ENCODE measurements at places on chromosomes 3 and 15.

DNA sequence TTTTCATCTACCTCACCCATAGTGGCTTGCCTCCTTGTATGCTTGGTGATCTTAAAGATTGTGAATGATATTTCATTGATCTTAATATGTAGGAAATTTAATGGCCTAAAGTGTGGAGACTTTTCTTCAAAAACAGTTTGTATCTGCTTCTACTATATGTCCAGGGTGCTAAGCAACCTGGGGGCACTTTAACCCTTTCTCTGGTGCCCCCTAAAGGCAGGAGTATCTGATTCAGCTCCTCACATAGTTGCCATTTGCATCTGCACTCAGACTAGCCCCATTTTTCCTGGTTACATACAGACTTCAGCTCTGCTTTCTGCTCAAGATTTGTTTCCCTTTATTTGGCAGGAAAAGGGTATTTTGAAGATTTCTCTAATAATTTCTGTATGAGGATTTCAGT lies 5.2 kb upstream of the PFN2 start:
- no peak for DNase-seq

DNA sequence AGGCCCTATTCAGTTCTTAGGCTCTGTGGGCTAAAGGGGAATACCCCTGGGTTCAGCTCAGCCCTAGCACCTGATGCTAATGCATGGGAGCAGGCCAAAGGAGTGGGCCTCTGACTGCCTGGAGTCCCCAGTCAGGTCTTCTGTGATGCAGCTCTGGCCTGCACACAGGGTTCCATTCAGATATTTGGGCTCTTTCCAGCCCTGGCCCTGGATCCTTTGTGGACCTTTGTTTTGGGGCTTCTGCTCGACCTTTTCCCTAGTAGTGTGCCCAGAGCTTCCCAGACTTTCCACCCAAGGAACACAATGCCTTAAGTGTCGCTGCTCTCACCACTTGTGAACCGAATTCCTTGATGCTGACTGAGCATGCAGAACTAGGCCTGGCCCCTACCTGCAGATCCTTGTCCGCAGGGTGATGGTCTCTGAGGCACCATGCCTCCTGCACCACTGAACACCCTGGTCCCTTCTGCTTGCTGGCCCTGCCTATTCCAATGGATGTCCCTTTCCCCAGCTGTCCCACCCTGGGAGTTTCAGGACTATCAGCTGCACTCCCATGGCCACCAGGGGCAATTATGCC lies 5.1 kb downstream of the SEC13 start:
- DNase-seq: no peak

GRCh38 chr3:124467980-124468902 lies 262.0 kb upstream of the UMPS start:
- DNase-seq: no peak

- no peak for DNase-seq
These were observed 2.8 kb downstream of the ACTL6A start for GRCh38 chr3:179565496-179565895.

- DNase-seq: no peak
These were observed 7.7 kb downstream of the SRP14 start for GRCh38 chr15:40031300-40031699.

DNA sequence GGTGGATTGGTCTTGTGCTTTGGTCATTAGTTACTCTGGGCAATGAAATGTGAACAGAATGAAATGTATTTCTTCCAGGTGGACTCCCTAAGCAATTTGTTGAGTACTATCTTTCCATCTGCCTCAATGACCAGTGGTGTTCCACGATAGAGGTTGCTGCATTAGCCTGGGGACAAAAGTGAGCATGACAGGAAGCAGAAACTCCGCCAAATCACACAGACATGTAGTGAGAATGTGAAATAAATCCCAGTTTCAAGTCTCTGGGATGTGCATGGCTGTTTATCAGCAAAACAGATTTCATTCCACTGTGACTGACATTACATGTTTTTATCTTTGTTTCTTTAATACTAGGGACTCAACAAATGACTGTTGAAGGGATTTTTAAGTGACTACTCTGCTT lies 63.3 kb upstream of the DCBLD2 start:
- DNase-seq: no peak

DNA sequence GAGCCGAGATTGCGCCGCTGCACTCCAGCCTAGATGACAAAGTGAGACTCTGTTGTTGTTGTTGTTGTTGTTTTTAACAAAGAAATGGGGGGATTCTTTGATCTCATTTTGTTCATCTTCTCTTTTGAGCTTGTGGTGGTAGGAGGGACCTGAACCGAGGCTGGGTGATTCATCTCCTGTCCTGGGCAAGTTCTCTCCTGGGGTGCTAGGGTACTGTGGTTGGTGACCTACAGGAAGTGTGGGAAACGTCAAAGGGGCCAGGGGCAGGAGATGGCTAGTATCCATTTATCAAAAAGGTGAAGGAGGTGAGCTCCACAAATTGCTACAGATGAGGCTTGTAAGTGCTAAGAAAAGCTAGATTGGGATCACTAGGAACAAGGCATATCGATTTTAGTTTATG lies 14.3 kb downstream of the PPCDC start:
- no peak for DNase-seq

DNA sequence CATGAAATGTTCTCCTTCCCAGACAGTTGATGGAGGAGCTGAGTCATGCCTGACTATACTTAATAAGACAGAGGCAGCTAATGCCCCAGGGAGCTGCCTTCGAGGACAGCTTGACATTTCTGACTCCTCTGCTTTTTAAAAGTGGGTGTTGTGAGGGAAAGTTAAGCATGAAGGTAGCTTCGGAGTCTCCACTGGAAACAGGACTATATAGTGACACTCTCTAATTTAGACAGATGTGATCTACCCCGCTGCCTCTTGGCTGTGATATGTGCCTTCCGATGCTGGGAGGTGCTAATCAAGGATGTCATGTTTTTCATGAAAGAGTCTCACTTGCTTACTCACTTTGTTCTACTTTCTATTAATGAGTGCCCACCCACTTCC lies 72.7 kb downstream of the IL1RAP start:
- DNase-seq: no peak

GRCh38 chr15:68833700-68834331 lies 13.1 kb upstream of the ANP32A start:
- DNase-seq: no peak

GRCh38 chr15:68585574-68586273 lies 6.9 kb downstream of the CORO2B start:
- peak; percentile 55 for DNase-seq
